Activated CD4-positive, CD25-positive, alpha-beta regulatory T cell (primary cell): ENCODE measurements at places on chromosomes 1 and 21.

DNA sequence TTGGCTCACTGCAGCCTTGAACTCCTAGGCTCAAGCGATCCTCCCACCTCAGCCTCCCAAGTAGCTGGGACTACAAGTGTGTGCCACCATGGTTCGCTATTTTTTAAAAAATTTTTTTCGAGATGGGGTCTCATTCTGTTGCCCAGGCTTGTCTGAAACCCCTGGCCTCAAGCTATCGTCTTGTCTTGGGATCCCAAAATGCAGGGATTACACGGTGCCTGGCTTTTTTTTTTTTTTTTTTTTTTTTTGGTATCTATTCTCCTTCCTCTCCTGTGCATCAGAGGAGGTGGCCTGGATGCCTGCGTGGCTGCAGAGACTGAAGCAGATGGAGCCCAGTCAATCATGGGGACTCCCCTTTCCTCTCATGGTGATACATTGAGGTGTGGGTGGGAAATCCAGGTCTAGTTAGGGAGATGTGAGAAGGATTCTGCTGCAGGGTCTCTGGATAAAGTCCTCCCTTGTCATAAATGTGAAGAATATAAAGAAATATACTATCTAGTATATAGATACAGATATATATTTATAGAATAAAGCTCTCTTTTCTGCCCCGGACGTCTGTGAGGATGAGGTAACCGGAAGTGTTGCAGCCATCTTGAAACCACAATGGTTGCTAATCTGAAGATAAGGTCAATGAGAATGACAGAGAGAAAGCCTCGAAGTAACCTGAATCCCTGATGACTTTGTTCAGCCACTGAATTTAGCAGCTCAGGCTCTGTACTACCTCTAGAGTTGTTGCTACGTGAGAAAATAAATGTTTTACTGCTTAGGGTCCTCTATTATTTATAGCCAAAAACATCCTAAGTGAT, 19.5 kb upstream of the RGSL1 start:
- no peak for DNase-seq

DNA sequence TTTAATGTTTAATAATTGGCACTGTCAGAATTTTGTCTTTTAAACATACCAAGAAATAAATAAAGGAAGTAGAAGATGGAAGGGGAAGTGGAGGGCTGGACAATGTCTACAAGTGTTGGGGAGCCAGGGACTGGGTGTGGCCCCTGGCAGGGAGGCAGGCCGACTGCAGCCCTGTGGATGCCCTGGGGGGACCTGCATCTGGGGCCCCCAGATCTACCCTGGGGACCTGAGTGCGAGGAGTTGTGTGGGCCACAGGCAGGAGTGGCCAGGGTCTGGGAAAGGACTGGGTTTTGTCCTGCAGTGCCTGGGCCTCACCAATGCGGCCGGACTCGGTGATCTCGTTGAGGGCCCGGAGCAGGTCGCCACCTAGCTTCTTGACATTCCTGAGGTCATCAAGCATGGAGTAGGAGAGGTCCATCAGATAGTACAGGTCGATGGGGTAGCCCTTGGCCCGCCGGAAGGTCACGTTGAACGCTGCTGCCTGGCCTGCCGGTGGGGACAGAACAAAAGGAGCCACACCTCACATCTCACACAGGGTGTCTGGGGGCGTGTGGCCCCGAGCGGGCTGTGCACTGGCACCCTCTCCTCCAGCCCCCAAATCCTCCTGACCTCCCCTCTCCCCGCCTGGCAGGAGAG, 17.5 kb downstream of the ITGB2 start:
- DNase-seq, result no peak

DNA sequence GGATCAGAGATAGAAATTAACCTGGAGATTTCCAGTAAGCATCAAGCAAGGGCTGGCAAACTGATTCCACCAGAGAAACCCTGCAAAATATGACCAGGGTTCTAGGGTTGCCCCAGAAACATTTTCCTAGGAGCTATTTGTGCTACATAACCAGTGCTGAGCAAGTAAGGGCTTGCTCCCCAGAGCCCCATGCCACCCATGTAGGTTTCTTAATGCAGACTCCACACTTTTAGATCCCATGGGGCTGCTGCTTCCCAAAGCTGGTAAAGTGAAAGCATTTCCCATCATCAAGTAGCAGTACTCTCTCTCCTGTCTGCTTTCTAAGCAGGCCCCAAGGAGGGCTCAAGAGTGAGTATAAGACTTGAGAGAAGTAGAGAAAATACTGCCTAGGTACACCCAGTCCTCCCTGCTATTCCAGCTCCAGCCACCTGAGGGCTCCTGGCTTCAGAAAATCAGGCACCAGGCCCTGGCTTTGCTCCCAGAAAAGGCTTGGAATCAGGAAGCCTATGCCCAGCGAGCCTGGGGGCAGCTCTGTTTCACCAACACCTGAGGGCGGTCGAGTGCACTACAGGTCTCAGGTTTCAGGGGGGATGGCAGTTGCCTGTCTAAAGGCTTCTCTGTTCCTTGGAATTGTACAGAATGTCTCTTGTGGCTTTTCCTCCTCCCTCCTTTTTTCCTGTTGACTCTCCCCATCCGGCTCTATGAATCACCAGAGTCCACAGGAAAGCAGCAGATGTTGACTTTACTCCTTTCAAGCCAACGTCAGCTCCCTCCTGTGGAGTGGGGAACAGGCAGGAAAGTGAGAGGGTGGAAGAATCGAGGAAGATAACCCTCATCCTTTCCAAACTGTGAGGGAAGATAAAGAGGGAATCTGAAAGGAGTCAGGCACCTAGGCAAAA, 6.2 kb upstream of the ANKRD35 start:
- peak; percentile 9 for DNase-seq

DNA sequence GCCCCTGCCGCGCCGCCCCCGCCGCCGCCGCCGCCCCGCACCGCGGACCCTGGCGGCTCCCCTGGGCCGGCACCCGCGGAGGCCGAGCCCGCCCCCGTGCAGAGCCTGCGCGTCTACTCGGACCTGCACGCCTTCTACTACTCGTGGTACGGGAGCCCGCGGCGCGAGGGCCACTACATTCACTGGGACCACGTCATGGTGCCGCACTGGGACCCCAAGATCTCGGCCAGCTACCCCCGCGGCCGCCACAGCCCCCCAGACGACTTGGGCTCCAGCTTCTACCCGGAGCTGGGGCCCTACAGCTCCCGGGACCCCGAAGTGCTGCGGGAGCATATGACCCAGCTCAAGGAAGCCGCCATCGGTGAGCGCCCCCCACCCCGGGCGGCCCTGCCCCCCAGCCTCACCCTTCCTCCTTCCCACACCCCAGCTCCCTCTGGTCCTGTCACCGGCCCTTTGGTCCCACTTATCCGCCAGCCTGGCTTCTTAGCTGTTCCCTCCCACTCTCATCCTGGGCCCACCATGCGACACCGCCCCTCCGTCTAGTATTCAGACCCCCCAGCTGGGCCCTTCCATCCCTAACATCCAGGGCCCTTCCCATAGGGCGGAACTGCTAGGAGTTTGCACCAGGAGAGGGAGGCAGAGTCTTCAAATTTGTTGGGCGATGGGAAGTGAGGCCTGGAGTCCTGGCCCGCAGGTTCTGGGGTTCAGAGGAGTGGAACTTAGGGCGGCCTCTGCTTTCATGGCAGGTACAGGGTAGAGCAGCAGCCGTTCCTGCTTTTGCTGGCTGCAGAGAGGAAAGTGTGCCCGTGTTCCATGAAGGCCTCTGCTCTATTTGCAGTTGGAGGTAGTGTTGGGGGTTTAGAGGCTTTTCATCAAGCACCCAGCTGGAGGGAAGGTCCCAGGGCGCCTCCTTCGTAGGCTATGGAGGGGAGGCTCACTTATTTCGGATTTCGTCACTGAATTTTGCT, 1.0 kb downstream of the MANEAL start:
- no peak for DNase-seq

- no peak for DNase-seq
These were observed 62.0 kb upstream of the SAMD11 start for GRCh38 chr1:861714-862113.

DNA sequence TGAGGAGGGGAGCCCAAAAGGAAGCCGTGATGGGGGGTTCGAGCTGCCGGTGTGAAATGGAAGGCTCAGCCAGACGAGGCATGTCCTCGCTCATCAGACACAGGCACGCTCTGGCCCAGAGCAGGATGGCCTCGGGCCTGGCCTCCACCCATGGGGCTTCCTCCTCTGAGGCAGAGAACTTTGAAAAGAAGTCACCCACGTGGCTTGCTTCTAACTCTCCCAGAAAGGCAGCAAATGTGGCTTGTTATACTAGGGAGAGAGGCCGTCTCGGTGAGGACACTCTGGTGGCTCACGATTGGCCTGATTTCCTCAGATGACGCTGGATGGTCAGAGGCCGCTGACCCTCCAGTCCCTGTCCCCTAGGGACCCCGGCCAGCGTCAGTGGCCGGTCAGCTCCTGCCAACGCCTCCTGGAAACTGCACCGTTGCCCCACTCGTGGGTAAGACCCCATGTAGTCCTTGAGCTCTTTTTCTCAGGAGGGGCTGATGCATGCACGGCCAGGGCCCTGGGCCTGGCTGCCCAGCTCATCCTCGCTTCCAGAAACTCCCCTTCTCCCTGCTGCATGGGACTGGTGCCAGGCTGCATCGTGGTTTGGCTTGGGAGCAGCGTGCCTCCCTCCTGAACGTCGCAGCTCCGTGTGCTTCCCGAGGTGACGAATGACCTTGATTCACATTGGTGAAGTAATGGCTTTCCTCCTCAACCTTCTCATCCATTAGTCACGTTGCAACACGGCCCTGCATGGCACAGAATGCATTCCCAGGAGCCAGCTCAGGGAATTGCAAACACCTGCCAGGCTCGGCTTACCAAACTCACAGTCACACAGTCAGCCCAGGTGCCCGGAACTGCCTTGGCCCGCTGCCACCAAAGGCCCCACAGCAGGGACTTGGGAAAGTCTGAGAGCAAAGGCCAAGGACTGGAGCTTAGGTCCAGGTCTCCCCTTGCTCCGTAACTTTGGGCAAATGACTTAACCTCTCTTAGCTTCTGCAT, 58.8 kb downstream of the TOMM20 start:
- DNase-seq, result no peak

GRCh38 chr1:109775398-109775797, 11.7 kb upstream of the EPS8L3 start:
- no peak for DNase-seq
